ENCODE measurements at places on chromosomes 7 and 10.

DNA sequence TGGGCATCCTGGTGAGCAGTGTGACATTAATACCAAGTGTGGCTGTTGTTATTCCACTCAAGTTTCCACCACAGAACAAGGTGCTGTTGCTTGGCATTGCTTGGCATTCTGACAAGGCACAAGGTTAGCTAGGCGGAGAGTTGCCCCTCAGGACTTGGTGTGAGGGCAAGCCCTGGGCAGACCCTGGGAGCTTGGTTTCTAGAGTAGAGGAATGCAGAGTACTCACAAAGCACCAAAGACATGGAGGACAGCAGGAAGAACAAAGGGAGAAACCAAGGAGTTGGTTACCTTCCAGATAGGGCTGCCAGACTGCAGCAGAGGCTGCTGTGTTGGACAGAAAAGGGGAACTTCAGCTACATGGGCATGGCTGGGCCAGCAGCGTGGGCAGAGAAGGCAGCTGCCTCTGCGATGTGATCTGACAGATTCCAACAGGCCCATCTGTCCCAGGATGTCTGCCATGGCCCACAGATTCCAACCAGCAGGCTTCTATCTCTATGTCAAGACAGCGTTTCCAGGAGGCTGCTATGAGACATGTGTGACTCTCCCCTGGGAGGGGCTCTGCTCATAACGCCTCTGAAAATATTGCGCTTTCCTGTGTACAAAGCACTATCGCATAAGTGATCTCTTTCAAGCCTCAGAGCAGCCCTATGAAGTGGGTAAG lies 1.8 kb downstream of the GOLGA7B start:
- no peak for DNase-seq

GRCh38 chr7:16051561-16052255 lies 365.2 kb upstream of the MEOX2 start:
- DNase-seq: no peak

- DNase-seq: no peak
These were observed 77.3 kb upstream of the RPA3 start for GRCh38 chr7:7795630-7796121.

DNA sequence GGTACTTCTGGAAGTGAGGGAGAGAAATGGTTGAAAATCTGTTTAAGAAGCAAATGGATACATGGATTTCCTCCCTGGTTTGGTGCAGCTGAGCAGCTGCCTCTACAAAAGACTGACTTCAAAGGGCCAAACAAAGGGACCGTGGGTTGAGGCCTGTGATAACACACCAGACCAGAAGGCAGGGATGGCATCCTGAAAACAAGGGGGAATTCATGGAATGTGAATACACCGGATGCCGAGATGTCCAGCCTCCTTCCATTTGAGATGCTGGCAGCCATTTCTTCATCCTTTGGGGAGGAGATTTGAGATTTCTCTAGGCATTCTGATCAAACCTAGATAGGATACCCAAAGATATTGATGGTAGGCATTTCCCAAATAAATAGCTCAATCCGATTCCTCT lies 36.9 kb downstream of the TAF3 start:
- DNase-seq: no peak

DNA sequence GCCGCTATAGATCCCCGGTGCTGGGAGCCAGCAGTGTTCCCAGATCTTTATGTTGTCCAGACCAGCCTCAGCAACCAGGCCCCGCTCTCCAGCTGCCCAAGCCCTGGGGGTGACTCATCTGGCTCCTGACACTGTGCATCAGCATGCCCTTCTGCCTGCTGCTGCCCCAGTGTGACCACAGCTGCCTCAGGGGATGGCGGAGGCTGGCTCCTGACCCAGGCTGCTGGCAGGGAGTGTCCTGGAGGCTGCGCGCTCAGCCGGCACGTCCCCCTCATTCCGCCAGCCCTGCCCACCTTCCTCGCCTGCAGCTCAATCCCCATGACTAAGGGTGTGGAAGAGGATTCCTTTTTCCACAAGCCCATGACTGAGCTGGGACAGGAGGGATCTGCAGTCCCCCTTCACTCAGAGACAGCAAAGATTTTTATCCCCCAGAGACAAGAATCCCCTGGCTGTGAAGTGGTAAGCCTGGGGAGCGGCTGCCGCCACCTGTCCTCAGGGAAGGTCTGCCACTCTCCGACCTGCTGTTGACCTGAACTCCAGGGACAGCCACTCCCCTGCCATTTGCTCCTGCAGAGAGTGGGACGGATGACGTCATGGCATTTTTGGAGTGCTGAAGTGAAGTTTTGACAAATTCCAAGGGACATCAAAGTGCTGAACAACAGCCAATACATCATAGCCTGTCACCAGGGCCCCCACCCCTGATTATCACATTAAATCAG lies 182.8 kb upstream of the BMPER start:
- DNase-seq: no peak

- no peak for DNase-seq
These were observed 106.8 kb downstream of the POLL start for GRCh38 chr10:101481256-101481655.

GRCh38 chr7:7157887-7158271 lies 24.5 kb upstream of the C1GALT1 start:
- no peak for DNase-seq

DNA sequence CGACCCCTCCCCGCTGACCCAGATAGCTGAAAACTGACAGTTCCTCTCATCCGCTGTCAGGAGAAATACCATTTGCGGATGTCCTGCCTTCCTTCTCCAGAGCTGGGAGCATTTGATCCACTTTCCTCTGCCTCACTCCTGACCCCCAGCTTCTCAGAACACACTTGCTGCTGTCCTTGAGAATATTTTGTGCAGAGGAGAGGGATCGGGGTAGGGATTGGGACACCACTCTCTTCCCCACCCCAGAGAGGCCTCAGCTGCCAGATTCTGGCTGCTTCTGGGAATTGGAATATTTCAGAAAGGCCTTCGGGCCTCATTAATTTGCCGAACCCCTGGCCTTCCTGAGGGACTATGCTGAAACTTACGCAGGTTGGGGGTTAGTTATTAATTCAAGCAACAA lies 97.0 kb downstream of the C10orf105 start:
- no peak for DNase-seq

DNA sequence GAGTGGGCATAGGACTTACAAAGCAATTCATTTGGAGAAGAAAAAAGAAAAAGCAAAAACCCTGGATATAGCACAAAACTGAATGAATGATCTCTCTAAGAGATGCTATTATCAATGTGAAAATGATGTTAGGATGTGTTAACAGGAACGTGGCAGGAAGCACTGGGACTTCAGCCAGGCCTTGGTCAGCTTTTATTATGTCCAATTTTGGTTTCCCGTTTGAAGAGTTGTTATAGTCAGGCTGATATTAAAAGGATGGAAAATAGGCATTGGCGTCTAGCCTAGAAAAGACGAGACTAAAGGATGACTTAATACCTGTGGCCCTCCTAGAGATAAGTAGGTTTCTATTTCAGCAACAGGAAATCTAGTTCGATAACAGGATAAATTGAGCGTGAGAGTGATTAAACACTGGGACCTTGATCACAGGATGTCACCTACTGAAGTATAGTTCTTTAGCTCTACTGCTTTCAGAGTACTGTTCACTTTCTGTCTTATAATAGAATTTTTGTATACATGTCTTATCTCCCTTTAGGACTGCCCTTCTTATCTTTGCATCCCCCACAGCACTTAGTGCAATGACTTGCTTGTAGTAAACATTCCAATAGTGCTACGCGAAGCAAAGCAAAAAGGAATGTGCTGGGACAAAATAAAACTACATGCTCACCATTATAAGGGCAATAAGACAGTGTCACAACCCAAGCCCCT lies 99.8 kb upstream of the AGBL3 start:
- DNase-seq: no peak

- DNase-seq: no peak
These were observed 30.4 kb downstream of the LAMB4 start for GRCh38 chr7:108099713-108100112.

GRCh38 chr10:70805619-70806215 lies 10.0 kb upstream of the SGPL1 start:
- no peak for DNase-seq

DNA sequence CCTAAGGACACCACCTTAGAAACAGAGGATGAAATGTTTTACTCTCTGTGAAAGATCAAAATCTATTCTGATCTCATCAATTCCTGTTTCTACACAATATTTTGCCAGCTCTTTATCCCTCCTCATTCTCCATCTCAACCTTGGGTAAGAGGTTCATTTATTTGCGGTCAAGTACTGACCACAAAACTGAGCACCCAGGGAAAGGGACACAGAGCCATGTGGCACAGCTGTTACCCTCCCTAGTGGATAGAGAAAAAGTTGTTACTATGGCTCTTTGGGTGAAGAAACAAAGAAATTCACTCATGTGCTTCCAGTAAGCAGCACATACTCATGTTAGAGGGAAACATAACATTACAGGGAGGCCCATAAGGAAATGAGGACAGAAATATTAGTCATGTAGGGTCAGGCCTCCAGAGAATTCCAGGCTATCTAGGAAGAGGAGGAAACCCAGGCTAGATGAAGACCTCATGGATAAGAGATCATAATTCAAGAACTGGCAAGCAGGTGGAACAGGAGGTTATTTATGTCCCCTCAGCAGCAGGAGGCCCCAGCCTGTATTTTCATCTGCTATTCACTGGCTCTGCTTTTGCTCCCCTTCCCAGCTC lies 114.5 kb downstream of the ATE1 start:
- no peak for DNase-seq

- no peak for DNase-seq
These were observed 236.2 kb downstream of the DNAJB9 start for GRCh38 chr7:108805808-108806397.

DNA sequence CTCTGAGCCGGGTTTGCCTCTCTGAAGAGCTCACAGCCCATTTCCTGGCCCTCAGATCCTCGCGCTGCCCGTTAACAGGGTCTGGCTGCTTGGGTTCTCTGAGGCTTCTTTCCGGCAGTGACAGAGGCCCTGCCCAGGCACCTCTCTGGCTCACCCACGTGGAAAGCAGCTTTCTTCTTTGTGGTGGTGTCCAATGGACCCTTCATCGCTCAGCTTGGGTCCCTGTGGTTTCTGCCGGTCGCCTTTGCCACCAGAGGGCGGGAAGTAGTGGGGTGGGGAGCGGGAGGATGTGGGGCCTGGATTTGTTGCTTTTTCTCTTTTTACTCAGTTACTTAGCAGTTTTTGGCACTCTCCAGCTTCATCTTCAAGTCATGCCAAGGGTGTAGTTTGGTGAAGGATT lies 15.6 kb upstream of the JAKMIP3 start:
- no peak for DNase-seq

GRCh38 chr10:124646483-124647352 lies 97.5 kb downstream of the FAM53B start:
- no peak for DNase-seq

- no peak for DNase-seq
These were observed 9.4 kb downstream of the HACD1 start for GRCh38 chr10:17607603-17608332.

- DNase-seq: no peak
These were observed 48.1 kb downstream of the TNPO3 start for GRCh38 chr7:129006636-129007414.

DNA sequence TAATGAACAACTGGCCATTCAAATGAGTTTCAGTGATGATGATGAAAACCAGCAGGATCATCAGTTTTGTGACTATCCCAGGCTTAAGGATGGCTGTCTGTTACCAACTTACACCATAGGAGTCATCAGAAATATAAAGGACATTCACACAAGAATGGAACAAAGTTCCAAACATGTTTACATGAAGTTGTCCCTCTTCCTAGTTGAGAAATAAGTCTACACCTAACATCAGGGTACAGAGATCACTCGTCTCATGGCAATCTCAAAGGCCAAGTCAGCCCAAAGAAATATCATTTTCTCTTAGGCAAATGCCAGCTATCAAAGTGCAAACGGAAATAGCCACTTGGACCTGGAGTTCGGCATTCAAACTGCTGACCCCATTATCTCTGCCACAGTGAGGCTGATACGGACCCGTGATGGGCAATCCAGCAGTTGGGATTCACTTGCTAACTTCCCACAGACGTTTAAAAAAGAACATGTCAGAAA lies 53.0 kb downstream of the CREB3L2 start:
- DNase-seq: no peak

- DNase-seq: no peak
These were observed at the start of gene GDF10 for GRCh38 chr10:47299611-47300428. TSS of gene GDF10 (plus strand) at chr10:47300197. CDS start at chr10:47300652, 455 bp downstream.

DNA sequence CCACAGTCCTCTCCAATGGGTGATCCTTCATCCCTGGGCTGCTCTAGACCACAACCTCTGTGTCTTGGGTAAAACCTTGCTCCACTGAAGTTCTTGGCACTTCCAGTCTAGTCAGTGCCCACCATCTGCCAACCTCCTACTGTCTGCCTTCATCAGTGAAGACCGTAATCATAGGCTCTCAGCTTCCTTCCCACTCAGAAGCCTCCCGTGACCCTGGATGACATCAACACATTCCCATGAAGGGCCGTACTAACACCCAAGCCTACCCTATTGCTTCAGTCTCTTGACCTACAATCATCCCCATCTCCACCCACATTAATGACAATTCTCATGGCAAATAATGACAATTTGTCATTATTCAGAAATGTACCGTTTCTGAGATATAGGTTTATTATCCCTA lies 27.6 kb upstream of the GARS1 start:
- DNase-seq: no peak

DNA sequence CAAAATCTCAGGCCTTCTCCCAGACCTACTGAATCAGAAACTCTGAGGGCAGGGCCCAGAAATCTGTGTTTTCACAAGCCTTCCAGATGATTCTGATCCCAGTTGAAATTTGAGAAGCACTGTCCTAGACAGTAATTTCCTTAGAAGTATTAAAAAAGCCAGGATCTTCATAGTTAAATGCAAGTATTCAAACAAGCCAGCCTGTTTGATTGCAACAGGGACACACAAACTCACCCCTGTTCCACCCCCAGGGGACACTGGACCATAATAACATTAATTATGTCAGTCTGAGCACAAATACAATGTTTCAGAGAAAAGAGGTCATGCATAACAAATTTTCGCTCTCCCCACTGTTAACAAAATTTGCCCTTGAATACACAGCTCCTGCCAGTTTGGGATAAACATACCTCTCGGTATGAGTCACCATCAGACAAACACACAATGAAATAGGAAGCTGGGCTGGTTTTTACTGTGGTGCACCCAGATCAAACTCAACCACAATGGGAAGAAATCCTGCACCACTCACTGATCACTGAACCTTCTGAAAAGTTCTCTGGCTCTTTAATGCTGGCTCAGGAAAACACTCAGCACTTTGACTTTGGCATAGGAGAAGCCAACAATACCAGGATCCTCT lies 34.3 kb downstream of the ABLIM1 start:
- DNase-seq: no peak

DNA sequence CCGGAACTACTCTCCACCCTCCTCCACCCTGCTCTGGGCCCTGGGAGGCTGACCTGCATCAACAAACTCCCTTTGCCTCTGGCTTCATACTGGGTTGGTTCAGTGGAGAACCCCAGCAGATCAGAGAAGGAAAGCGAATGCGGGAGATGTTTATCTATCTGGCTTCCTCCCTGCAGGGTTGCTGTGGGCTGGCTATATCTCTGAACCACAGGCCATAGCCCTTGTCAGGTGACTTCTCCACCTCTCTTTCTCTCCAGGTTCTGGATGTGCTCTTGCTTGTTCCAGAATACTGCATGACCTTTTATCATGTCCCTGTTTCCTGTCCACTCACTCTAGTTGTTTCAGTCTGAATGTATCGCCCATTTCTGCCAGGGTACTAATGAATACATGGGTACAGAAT lies 51.7 kb upstream of the IFRD1 start:
- no peak for DNase-seq

GRCh38 chr7:137671920-137672319 lies 174.9 kb downstream of the DGKI start:
- no peak for DNase-seq

GRCh38 chr10:64093304-64093703 lies 572.1 kb downstream of the REEP3 start:
- DNase-seq: no peak

Measured in stimulated activated CD8-positive, alpha-beta memory T cell treated with anti-CD3 and anti-CD28 coated beads, Interleukin-7, amount 100 ng/mL, for 1 hour (primary cell).